Central memory CD8-positive, alpha-beta T cell (primary cell): ENCODE measurements at places on chromosomes 7 and 10.

DNA sequence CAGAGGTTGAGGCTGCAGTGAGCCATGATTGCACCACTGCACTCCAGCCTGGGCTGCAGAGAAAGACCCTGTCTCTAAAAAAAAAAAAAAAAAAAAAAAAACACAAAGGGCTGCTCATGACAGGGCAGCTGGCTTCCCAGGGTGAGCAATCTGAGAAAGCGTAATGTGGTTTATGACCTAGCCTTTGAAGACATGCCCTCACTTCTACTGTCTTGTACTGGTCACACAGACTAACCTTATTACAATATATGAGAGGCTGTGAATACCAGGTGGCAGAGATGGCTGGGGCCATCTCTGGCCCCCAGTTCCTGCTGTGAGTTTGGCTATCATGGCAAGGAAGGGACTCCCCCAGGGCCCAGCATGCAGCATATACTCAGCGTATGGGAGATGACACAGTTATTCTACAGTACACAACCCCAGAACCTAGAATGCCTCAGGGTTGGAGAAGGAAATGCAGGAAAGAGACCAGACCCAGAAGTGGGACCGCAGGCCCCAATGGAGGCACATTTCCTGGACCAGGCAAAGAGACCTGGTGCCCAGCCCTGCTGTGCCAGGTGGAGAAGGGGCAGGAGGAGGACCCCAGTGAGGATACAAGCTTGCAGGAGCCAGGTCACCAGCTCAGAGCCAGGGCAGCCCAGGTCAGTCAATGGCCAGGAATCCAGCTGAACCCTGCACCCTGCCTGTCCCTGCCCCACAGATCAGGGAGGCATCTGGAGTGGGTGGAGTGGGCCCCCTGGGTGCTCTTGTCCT is 26.3 kb downstream of the NPTX2 start:
- H3K4me3 ChIP-seq, result no peak overlapping the region
- peaks cover 10% of the 10 kb centered on the region for H3K27me3 ChIP-seq
- H3K4me1 ChIP-seq, result no peaks in the 10 kb centered on the region
- H3K36me3 ChIP-seq, result no peaks in the 10 kb centered on the region

DNA sequence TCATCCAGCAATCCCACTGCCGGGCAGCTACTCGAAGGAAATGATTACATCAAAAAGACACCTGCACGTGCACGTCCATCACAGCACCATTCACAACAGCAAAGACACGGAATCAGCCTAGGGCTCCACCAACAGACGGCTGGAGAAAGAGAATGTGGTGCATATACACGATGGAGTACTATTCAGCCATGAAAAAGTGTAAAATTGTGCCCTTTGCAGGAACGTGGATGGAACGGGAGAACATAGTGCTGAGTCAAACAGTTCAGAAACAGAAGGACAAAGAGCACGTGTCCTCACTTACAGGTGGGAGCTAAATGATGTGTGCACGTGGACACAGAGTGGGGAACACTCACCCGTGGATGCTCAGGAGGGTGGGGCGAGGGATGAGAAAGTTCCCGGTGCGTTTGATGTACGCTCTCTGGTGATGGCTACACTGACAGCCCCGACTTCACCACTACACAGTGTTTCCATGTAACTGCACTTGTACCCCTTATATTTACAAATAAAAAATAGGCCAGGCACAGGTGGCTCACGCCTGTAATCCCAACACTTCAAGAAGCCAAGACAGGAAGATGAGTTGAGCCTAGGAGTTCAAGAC is 92.0 kb downstream of the PDGFA start:
- no peak overlapping the region for H3K4me3 ChIP-seq
- peaks cover 2% of the 10 kb centered on the region for H3K36me3 ChIP-seq
- H3K27ac ChIP-seq, result no peak overlapping the region

- no peak overlapping the region for H3K27ac ChIP-seq
- no peak overlapping the region for H3K4me3 ChIP-seq
- no peaks in the 10 kb centered on the region for H3K27me3 ChIP-seq
- DNase-seq, result no peak
- H3K36me3 ChIP-seq, result no peaks in the 10 kb centered on the region
- no peaks in the 10 kb centered on the region for H3K4me1 ChIP-seq
These were observed 251.5 kb downstream of the BICC1 start for GRCh38 chr10:58764087-58764747.

DNA sequence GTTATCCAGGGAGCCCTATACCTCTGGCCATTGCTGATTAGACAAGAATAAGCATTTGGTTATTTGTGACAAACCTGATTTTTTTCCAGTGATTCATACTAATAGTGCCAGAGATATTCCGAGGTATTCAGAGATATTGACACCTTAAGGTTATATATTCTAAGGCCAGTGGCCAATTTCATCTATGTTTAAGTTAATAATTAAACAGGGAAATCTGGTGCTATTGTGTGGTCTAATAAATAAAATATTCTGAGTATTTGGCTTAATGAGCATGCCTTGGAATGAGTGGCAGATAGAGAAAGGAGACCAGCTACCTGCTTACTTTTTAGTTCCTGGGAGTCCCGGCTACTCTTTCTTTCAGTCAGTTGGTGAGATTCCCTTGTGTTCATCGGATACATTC is 38.6 kb upstream of the MEOX2 start:
- no peaks in the 10 kb centered on the region for H3K27me3 ChIP-seq
- no peak overlapping the region for H3K4me3 ChIP-seq
- no peaks in the 10 kb centered on the region for H3K36me3 ChIP-seq
- H3K27ac ChIP-seq, result no peak overlapping the region
- no peak for DNase-seq

DNA sequence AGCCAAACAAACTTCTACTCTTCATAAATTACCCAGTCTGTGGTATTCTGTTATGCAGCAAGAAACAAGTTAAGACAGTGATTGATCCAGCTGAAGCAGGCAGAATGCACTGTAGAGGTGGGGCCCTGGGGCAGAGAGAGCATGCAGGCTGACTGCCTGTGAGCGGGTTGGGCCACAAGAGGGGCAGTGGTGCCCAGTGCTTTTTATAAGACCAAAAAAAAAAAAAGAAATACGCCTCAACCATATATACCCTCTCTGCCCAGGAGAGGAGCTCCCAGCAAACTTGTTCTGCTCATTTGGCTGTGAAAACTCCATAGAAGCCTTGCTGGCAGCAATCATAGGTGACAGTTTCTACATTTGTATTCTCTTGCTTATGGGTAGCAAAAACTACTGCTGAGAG is 104.7 kb downstream of the SORBS1 start:
- H3K27ac ChIP-seq, result no peak overlapping the region
- no peaks in the 10 kb centered on the region for H3K36me3 ChIP-seq
- H3K27me3 ChIP-seq, result peaks cover 49% of the 10 kb centered on the region
- H3K4me1 ChIP-seq, result no peaks in the 10 kb centered on the region
- H3K4me3 ChIP-seq, result no peak overlapping the region

- H3K27me3 ChIP-seq, result no peaks in the 10 kb centered on the region
- H3K36me3 ChIP-seq, result peaks cover 85% of the 10 kb centered on the region
- no peak overlapping the region for H3K27ac ChIP-seq
- no peak overlapping the region for H3K4me3 ChIP-seq
These were observed 9.2 kb downstream of the GTPBP4 start for GRCh38 chr10:997266-998022.

DNA sequence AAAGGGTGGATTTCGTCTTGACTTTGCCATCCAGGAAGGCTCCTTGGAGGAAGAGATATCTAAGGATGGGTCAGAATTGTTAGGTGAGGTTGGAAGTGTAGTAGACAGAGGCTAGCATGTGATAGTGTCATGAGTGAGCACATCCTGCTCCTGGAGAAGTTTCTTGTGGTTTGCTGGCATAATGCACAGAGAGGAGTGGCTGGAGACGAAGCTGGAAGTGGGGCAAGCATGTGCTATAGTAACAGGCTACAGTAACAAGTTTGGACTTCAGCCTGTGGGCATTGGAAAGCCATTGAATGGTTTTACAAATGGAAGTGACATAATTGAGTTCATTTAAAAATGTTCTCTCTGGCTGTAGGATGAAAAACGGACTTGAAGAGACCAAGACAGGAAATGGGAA is 175.6 kb upstream of the VWC2 start:
- no peaks in the 10 kb centered on the region for H3K4me1 ChIP-seq
- DNase-seq, result no peak
- H3K36me3 ChIP-seq, result no peaks in the 10 kb centered on the region
- no peaks in the 10 kb centered on the region for H3K27me3 ChIP-seq
- no peak overlapping the region for H3K4me3 ChIP-seq

- H3K27me3 ChIP-seq, result peaks cover 38% of the 10 kb centered on the region
- no peak overlapping the region for H3K4me3 ChIP-seq
- no peak for DNase-seq
- no peaks in the 10 kb centered on the region for H3K4me1 ChIP-seq
These were observed 71.9 kb downstream of the MRPL32 start for GRCh38 chr7:43004082-43004481.

DNA sequence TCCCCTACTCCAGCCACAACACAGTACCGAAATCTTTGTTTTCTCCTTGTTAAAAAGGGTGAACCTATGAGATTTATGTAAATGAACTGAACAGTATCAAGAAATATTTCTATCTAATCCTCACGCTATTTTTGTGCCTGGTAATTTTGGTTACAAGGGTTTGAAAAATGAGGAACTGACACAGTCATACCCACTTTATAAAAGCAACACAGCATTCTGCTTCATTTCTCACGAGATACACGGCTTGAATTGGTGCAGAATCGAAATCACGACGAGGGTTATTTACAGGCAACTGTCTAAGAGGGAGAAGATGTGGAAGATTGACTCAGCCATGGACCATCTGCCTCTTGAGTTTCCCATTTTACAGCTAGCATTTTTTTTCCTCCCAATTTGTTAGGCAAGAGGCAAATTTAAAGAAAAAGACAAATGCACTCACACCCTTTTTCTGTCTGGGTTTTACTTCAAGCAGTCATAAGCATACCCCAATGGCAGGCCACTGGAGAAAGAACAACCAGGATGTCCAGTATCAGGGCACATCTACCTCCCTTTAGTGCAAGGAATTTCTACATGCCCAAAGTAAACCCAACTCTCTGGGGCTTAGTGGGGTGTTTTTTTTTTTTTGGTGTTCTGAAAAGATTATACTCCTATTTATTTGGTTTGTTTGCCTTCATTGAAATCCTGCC is 108.1 kb downstream of the ITGB8 start:
- H3K36me3 ChIP-seq, result no peaks in the 10 kb centered on the region
- H3K4me3 ChIP-seq, result no peak overlapping the region
- no peaks in the 10 kb centered on the region for H3K4me1 ChIP-seq
- H3K27me3 ChIP-seq, result no peaks in the 10 kb centered on the region
- H3K27ac ChIP-seq, result no peak overlapping the region

DNA sequence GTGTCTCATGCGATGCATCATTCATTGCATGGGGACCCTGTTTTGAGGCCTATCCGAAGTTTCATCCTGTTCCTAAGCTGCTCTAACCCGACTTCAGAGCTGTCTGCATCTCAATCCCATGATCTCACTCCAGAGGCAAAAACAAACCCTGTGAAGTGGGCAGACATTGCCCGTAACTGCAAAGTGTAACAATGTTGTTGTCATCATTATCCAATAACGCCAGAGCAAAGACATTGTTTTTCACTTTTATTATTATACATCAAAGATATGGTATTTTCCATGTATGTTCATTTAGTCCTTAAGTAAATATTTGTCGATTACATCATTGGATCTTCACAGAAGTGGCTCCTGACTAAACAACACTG is 246.7 kb downstream of the KLF6 start:
- no peak for DNase-seq
- no peak overlapping the region for H3K27ac ChIP-seq
- H3K27me3 ChIP-seq, result no peaks in the 10 kb centered on the region
- peaks cover 2% of the 10 kb centered on the region for H3K36me3 ChIP-seq
